Cortex of kidney (tissue), 1 donor: ENCODE measurements at places on chromosomes 13 and 19.
A peak's percentile ranks its signal among the peaks of the same experiment; 100 is the strongest.

DNA sequence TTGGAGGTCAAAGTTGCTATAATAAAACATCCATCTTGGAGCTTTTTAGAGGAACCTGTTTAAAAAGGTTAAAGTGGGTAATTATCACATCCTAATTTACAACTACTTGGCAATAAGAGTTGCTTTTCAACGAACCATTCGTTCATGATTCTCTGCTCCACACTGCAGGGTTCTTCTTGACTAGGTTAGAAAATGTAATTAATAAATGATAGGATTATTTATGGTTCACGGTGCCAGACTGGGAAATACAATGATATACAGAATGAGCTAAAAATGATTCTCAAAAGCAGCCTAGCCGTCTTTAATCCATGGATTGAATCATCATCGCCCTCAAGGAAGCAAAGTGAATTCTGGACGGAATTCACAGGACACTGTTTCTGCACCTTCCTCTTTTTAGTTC, 291.2 kb downstream of the TEX29 start:
- DNase-seq = no peak

- no peak for DNase-seq
These were observed 10.9 kb downstream of the SLC46A3 start for GRCh38 chr13:28707629-28708427.

- no peak for DNase-seq
These were observed 516.3 kb upstream of the HTR2A start for GRCh38 chr13:47413112-47413511.

DNA sequence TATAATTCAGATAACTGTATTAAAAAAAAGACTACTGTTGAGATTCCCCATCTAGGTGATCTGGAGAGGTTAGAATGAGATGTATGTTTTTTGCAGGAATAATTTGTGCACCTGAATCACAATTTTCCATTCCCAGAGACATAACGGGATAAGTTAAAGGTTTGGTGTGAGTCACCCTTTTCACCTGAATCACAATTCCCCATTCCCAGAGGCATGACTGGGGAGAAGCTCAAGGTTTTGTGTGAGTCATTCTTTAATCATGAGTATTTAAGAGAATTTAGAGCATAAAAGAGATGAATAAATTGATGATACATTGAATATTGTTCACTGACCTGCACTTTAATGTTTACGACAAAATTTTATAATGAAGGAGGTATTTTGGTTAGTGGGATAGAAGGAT, 9.0 kb downstream of the OR7A5 start:
- DNase-seq = no peak

- DNase-seq = no peak
These were observed 116.4 kb downstream of the IRS2 start for GRCh38 chr13:109669956-109670355.

- peak; percentile 32 for DNase-seq
These were observed at the start of gene ENOX1 for GRCh38 chr13:43786766-43787517. Gene ENOX1 (minus strand): TSS chr13:43786972.

GRCh38 chr19:18894254-18895037, 1.5 kb downstream of the CERS1 start:
- DNase-seq = no peak

DNA sequence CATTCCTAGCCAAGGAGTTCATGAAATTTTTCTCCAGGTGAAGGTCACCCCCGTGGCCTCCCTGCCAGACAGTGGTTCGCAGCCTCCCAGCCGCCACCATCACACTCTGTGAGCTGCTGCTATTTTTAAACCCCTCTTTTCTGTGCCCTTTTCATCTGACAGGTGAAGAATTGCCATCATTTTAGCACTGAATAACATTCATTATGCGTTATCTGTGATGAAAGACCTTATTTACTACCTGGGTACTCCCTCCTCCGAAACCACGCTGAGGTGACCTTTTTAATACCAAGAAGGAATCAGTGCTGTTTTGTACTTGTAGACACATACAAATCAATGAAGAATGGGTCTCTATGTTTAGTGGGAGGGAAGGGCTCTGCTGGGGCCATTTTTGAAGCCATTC, 148.9 kb upstream of the GPR12 start:
- no peak for DNase-seq

DNA sequence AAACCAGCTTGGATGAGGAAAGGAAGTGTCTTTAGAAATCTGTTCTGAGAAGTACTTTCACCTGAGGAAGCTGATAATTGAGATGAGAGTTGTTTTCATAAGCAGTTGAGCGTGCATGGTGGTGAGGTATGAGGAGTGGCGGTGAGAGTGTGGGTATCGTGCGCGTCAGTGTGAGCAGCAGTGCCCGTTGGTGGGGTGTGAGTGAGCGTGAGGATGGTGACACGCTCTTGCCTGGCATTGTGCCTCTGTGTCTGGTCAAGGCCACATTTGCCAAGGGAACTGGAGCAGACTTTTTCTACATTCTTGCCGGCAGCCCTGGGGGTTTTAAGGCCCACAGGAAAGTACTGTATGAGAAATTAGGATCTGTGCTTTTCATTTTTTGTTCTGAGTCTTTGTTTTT, 36.5 kb upstream of the TEX29 start:
- no peak for DNase-seq

GRCh38 chr13:47017476-47017875, 120.6 kb upstream of the HTR2A start:
- DNase-seq = no peak

- DNase-seq = no peak
These were observed 4.2 kb upstream of the PLAUR start for GRCh38 chr19:43674183-43674582.

GRCh38 chr13:24888291-24888931, 124.4 kb downstream of the RNF17 start:
- DNase-seq = no peak

DNA sequence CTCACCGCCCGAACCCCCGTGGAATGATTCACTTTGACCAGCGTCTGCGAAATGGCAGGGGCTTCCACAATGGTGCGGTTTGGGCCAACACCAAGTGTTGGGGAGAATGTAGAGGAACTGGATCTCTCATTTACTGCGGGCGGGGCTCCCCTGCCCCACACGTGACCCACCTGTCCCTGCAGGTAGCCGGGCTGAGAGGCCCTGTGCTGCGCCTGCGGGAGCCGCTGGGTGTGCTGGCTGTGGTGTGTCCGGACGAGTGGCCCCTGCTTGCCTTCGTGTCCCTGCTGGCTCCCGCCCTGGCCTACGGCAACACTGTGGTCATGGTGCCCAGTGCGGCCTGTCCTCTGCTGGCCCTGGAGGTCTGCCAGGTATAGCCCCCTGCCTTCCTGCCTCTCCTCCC, 5.8 kb upstream of the FLT3LG start:
- no peak for DNase-seq

GRCh38 chr13:99659226-99659625, 158.0 kb downstream of the TM9SF2 start:
- no peak for DNase-seq

GRCh38 chr13:95388420-95389079, 87.3 kb upstream of the ABCC4 start:
- DNase-seq = no peak

DNA sequence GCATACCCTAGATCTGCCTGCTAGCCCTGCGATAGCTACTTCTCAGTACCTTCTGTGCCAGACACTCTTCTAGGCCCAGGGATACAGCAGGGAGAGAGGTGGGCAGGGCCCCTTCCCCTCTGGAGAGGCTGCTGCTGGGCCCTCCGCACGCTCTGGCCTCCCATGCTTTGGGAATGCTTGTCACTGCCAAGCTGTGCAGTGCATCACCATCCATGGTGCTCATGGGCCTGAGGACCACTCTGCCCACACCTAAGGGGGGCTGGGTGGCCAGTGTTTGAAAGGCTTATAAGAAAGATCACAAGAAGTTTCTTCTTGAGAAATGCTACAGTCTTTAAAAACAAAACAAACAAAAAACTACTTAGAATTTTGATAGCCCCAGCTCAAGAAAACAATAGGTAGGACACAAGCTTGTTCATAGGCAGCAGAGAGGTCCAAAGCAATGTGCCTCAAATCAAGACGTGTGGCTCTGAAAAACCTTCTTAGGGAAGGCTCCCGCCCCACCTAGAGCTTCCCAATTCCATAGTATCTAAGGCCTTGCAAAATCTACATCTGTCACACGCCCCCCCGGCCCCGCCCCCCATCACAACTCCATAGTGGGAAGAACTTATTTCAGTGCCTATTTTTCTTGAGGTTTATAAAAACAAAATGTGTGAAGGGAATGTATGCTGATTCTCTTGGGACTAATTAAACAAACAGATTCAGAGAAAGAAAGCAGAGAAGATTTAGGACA, 145.8 kb downstream of the TM9SF2 start:
- no peak for DNase-seq

GRCh38 chr13:106525865-106526264, 9.6 kb downstream of the EFNB2 start:
- no peak for DNase-seq

DNA sequence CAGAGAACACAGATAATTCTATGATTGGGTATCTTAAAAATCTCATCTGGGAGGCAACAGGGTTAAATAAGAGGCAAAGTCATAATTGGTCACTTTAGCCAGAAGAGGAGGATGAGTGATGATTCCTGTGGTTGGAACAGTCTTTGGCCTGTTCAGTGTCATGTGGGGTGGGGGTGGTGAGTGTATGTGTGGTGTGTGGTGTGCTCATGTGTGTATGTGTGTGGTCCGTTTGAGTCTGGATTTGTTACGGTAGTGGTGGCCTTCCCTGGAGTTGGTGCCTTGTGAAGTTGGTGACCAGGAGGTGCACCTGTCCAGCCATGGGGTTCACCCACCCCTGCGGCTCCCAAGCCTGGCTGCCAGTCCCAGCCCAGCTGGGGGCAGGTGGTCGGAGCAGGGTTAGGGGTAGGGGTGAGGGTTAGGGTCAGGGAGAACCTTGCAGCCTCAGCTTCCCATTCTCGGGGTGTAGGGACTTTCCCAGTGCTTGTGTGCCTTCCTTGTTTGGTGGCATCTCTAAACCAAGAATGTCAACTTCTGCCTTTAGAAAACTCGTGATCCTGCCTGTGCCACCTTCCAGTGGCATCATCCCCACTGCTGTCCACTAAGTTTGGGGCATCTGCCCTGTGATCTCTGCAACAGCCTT, 97.5 kb downstream of the RAB20 start:
- DNase-seq = no peak

DNA sequence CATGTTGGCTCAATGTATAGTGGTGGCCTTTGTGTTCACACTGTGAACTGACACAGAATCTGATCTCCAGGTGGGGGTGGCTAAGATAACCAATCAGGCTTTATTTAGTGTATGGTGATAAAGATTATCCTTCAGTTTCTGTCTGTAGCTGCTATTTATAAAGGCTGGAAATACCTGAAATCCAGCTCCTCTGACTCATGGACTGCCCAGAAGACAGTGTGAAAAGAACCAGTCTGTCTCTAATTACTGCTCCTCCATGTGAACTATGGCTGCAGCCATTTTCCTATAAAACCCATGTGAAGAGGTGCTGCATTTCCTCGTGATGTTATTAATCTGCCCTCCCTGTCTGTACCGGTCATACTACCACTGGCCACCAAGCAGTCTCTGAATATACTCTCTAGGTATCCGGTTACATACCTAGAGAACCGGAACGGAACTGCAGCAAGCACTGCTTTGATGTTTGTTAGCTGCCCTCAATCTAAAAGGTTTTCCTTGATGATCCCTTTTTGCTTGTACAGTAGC, 238.0 kb downstream of the LHFPL6 start:
- DNase-seq = no peak

- no peak for DNase-seq
These were observed 121.7 kb downstream of the POSTN start for GRCh38 chr13:37476874-37477273.

DNA sequence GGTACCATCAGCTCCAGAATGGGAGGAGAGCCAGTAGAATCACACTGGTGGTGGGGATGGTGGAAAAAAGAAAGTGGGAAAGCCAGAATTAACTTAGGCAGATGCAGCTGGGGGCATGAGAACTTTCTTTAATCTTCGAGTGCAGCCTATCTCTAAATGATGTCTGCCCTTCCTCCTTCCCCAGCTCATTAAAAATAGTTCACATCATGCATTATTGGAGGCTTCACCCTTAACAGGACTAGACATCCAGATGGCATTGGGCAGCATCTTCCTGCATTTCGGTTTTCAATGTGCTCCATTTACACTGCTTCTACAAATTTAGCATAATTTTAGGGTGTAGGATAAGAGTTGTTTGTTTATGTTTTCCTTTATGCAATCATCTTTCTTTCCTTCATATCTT, 272.8 kb downstream of the COG6 start:
- DNase-seq = no peak

DNA sequence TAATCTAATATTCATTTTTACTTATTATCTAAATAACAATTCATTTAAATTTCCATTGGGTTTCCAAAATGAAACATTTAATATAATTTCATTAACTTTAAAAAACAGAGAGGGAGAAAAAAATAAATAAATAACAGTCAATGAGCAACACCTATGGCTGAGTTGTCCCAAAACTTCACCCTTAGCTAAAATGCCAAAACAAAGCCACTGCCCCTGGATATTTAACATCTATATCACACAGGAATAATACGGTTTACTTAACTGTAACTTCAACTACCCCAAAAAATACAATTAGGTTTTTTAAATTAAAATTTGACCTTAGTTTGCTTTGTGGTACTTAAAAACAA, 541 bp downstream of the ELF1 start:
- no peak for DNase-seq

- no peak for DNase-seq
These were observed 2.8 kb downstream of the ZNF536 start for GRCh38 chr19:30374865-30375552.
